Activated CD4-positive, alpha-beta T cell treated with anti-CD3 and anti-CD28 coated beads, Interleukin-2, amount 10 ng/mL, durations not matched to agents 24 days and 14 days (primary cell): ENCODE measurements at places on chromosomes 3 and 15. TPM values are rescaled to one million over a fixed set of nuclear protein-coding genes. Genes with fewer than 3 reads are reported as not detected.

DNA sequence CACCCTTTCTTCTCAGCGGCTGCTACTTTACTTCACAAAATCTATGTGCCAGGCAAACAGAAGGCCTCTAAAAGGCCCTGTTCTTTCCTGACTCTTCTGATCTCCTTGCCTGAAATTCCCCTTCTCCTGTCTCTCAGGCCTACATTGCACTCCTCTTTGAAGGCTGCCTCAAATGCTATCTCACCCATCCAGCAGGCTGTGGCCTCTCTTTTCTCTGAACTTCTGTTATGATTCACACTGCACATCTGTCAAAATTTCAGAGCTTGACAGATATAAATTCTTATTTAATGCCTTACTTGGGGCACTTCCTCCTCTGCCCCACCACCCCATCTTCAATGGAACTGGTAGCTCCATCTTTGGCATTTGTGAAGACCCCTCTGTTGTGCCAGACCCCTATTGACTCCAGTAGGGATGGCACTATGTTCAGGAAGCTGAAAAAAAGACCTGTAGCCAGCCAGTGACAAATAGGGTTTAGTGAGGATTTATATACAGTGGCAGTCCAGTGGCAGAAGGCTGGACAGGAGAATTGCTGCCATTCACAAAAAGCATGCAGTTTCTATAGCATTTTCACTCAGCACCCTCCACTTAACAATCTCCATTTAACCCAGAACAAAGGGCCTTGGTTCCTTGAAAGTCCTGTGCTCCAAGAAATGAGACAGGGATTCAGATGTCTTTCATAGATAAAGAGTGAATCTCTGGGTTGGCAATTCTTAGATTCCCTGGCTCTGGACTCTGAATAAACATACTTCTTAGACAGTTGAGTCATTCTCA, 415.8 kb upstream of the GRM7 start:
- no peak overlapping the region for H3K27ac ChIP-seq
- H3K36me3 ChIP-seq, result no peaks in the 10 kb centered on the region
- no peak for DNase-seq
- H3K4me3 ChIP-seq, result no peak overlapping the region
- H3K27me3 ChIP-seq, result no peaks in the 10 kb centered on the region
- H3K4me1 ChIP-seq, result no peaks in the 10 kb centered on the region

GRCh38 chr3:49352890-49353421, 5.2 kb downstream of the GPX1 start:
- peaks cover 19% of the 10 kb centered on the region for H3K4me1 ChIP-seq
- H3K27ac ChIP-seq, result peak overlapping the region; percentile 7
- no peaks in the 10 kb centered on the region for H3K27me3 ChIP-seq
- DNase-seq, result no peak

GRCh38 chr3:115958526-115958925, 335.2 kb downstream of the GAP43 start:
- no peak for DNase-seq
- H3K4me1 ChIP-seq, result no peaks in the 10 kb centered on the region
- no peaks in the 10 kb centered on the region for H3K36me3 ChIP-seq
- H3K27me3 ChIP-seq, result peaks cover 2% of the 10 kb centered on the region
- no peak overlapping the region for H3K27ac ChIP-seq

GRCh38 chr3:124886168-124887056, 753 bp downstream of the ITGB5 start:
- H3K27me3 ChIP-seq, result peaks cover 64% of the 10 kb centered on the region
- peaks cover 5% of the 10 kb centered on the region for H3K4me1 ChIP-seq
- H3K36me3 ChIP-seq, result no peaks in the 10 kb centered on the region
- no peak overlapping the region for H3K27ac ChIP-seq

GRCh38 chr3:134351427-134351826, 22.8 kb downstream of the AMOTL2 start:
- DNase-seq, result no peak
- H3K36me3 ChIP-seq, result no peaks in the 10 kb centered on the region
- no peak overlapping the region for H3K27ac ChIP-seq
- no peaks in the 10 kb centered on the region for H3K27me3 ChIP-seq

DNA sequence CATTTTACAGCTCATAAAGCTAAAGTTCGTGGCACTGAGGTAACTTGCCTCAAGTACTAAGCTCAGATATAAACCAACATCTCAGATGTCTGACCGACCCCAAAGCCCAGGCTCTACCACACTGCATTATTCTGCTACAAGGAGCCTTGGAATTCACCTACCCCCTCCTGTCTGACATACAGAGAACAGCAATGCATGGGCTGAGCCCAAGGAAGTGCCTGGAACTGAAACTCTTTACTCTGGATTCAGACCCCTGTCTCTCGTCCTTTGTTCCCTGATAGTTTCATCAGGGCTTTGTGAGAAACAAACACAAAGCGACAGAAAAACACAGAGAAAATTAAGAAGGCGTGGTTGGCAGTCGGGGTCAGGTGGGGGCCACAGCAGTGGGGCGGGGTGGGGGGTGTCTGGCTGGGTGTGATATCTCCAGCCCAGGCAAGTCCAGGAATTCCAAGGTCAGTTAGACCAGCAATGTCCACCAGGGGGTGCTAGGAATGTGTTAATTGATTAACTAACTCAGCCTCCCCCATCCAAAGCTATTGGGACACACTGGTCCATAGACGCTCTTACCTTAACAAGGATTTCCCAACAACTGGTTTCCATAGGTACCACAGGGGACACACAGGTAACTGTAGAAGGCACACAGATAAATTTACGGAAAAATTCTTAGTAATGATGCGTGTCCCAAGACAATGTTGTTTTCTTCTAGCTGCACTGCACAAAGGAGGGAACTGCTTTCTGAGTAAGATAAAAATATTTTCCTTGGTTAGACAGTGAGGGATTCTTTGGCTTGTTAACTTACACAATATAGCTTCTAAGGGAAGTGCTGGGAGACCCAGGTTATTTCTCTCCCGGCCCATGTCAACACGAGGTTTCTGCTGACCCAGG, 18.8 kb upstream of the SSUH2 start:
- H3K27me3 ChIP-seq, result peaks cover 23% of the 10 kb centered on the region
- peak; percentile 79 for DNase-seq
- no peak overlapping the region for H3K4me3 ChIP-seq
- H3K4me1 ChIP-seq, result no peaks in the 10 kb centered on the region
- H3K27ac ChIP-seq, result no peak overlapping the region
- H3K36me3 ChIP-seq, result no peaks in the 10 kb centered on the region

DNA sequence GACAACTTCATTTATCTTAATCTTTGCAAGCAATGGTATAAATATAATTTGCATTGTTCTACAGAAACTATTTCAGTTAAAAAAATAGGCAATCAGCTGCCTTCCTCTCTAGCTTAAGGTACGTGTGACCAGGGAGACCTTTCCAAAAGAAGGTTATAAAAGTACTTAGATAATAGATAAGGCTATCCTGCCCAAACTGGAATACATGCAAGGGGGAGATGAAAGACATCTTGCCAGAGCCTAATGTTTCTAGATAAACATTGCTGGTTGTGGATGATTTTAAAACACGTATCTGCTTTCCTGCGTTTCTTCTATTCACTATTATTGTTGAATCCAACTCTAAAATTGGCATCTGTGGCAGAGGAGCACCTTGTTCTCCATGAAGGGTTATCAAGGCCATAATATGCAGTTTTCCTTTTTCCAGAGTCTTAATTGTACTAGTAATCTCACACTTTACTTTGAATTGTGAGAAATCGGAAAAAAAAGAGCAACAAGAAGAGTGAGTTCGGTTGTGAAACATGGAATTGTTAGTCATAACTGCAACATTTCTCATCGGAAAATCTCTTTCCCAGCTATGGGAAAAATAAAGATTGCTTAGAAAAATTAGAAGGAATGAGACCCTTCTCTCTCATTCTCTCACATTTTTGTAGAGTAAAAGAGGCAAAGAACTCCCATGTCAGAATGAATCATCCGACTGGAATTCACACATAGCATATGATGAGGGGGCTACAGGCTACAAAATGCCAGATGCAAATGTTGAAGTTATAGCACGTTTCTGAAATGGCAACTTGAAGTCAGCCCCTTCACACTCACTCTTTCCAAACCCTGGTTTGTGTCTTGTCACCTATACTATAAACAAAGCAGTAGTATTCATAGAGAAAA, 936.1 kb upstream of the NR2F2 start:
- H3K36me3 ChIP-seq, result no peaks in the 10 kb centered on the region
- H3K4me3 ChIP-seq, result no peak overlapping the region
- no peak for DNase-seq
- H3K27ac ChIP-seq, result no peak overlapping the region
- no peaks in the 10 kb centered on the region for H3K4me1 ChIP-seq

GRCh38 chr3:127978636-127979035, 63.6 kb downstream of the KBTBD12 start:
- H3K27me3 ChIP-seq, result peaks cover 30% of the 10 kb centered on the region
- no peak overlapping the region for H3K4me3 ChIP-seq
- H3K27ac ChIP-seq, result no peak overlapping the region
- no peaks in the 10 kb centered on the region for H3K36me3 ChIP-seq

The TMEM266 gene
- total RNA-seq, result not detected in 2 replicates

The FBXW12 gene
- 0.14 and 0.28 TPM in 2 replicates for total RNA-seq

The KCNMB2 gene
- not detected in 2 replicates for total RNA-seq

The SPINK8 gene
- total RNA-seq, result not detected in 2 replicates

The PLXNB1 gene
- 5.7 and 6.5 TPM in 2 replicates for total RNA-seq

The TGM5 gene
- total RNA-seq, result 0.07 TPM in 1 of 2 replicates, not detected in the other

The CYP19A1 gene
- total RNA-seq, result 0.09 and 0.35 TPM in 2 replicates

The DNASE1L3 gene
- not detected in 2 replicates for total RNA-seq

The CAMK2N2 gene
- total RNA-seq, result 0.14 TPM in 2 replicates

The DGKG gene
- total RNA-seq, result 0.14 and 0.28 TPM in 2 replicates
